Activated CD4-positive, alpha-beta T cell treated with anti-CD3 and anti-CD28 coated beads, Interleukin-2, amount 50 U/mL, for 16 hours (primary cell): ENCODE measurements at places on chromosomes 1 and 21.

GRCh38 chr1:201713086-201713810 lies 115.7 kb upstream of the IPO9 start:
- no peak for DNase-seq

DNA sequence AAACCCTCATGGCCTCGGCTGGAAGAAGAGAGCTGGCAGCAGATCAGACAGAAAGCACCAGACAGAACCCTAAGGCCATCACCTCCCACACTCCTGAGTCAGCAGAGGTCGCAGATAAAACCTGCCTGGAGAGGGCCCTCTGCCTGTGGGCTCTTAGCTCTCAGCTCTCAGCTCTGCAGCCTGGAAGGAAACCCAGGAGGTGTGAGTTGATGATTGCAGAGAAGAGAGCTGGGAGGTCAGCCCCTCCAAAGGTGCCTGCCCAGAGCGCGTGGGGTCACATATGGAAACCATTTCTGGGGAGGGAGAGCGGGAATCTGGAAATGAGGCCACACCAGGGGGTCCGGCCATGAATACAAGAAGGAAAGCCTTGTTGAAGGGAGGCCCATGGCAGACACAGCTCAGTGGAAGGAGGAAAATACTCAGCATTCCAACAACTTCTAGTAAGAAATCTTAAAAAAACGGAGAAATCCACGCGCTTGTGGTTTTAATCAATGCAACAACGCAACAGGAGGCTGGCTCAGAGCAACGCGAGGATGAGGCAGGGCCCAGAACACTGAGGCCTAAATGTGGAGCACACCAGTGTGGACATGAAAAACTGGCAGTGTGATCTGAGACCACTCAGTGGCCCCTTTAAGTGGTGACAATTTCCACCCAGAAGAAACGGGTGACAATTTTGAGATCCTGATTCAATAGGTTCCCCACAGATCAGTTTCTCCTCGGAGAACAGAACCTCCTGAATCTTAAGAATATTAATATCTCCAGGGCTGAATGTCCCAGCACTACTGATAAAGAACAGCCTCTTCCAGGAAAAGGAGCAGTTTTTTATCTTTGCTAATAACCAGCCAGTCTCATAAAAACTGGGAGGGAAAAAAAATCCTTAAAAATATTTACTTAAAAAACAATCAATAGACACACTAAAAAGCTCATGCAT lies 45.7 kb downstream of the PSMG1 start:
- DNase-seq, result no peak

- no peak for DNase-seq
These were observed 52.3 kb downstream of the ITPKB start for GRCh38 chr1:226686440-226687425.

DNA sequence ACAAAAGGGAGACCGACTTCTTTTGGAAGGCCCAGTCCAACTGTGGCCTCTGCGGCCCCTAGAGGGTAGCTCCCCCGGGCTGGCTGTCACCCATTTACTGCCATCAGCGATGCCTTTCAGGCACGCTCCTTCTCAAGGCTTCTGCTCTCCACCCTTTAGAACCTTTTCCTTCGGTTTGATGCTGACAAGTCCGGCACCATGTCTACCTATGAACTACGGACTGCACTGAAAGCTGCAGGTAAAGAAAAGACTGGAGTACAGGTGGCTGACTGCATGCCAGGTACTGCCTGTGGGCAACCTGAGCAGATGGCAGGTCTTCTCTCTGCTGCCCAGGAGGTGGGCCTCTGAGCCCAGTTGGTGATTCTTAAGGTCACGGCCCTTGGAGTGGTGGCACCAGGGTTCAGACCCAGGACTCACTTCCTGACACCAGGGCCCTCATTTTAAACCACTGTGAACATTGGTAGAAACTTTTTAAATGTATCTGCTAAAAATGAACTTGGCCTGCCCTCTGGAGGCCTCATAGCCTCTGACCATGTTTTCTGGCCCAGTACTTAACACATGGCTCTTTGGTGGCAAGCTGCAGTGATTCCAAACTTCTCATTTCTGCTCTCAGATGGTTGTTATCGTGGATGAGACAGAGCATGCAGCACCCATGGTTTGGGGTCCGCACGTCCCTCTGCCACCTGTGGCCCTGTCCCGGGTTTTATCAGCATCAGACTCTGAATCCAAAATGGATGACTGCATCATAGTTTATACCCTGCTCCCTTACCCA lies 45.7 kb downstream of the CAPN9 start:
- no peak for DNase-seq

GRCh38 chr1:25195835-25196234 lies 36.5 kb downstream of the SYF2 start:
- no peak for DNase-seq

DNA sequence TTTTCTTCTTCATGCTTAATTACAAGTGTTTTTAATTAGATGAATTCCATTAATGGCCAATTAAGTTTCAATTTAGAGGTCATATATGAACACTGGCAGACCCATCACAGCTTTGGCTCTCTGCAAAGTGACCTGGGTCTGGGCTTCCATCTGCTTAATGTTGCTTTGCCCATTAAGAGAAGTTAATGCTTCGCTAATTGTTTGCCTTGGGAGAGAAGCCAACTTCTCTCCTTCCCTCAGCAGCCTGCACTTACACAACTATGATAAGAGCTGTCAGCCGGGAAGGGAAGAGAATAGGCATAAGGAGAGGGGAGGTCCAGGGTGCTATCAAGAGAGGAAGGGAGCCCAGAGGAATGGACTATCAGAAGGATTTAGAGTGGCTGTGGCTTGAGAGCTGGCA lies 29.0 kb upstream of the CCDC190 start:
- DNase-seq, result no peak

GRCh38 chr1:228969953-228970800 lies 234.9 kb downstream of the RHOU start:
- no peak for DNase-seq

GRCh38 chr21:44578371-44579055 lies 1.9 kb downstream of the KRTAP10-5 start:
- DNase-seq, result no peak

DNA sequence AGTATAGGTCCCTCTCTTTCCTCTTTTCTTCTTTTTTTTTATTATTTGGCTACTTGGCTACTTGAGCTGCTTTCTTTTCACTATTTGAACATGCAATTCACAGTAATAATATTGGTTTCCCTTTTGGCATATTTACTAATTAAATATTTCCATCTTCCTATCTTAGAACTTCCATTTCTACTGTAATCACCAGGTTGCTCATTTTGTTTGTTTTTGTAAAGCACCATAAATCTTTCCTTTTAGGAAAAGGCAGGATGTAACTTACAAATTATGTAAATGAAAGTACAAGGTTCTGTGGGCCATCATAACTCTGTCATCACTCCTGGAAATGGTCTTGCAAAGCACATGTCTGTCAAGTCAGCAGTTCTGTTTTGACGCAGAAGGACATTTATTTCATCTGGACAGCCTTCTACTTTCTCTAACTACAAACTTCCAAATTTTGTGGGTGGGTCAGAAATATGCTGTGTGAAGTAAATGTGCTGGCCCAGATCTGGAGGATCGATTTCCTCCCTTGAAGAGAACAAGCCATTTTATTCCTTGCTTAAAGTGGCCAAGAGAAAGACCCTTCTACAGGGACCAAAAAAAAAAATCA lies 71.7 kb upstream of the TNFSF18 start:
- no peak for DNase-seq

- DNase-seq, result no peak
These were observed 1187.7 kb upstream of the ADGRL4 start for GRCh38 chr1:80194221-80194620.

DNA sequence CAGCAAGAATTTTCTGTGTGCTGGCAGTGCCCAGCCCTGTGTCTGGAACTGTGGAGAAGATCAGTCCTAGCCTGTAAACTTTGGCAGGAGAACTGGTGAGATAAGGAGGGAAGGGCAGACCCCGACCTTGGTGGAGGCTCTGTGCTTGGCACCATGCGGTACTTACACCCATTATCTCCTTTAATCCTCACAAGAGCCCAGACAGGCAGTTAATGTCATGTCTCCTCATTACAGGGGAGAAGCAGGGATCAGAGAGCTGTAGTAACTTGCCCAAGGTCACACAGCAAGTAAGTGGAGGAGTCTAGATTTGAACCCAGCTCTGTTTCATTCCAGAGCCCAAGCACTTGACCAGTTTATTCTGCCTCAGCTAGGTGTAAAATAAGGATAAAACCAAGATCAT lies 13.9 kb upstream of the POU3F1 start:
- no peak for DNase-seq

DNA sequence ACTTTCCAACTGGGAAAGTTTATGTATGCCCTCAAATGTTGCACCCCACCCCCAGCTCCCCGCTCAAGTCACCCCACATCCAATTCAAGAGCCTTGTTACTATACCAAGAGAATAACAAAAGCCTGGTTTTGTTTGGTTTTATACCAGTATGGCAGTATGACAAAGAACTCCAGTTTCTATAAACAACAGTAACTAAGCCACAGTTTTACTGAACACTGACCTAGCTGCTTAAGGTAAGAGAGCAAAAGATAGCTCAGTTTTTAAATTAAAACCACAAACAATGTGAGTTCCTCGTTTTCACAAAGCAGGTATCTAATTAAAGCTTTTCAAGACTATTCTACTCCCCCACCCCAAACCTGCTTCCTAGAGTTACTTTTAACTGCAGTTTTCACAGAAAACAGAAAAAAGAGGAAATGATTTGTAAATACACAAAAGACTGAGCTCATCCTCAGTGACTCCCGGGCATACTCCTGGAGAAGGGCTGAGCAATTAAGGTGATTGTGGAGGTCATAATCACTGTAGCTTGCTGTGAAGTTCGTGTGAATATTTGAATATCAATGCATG lies 59.3 kb upstream of the LHX8 start:
- DNase-seq, result no peak

DNA sequence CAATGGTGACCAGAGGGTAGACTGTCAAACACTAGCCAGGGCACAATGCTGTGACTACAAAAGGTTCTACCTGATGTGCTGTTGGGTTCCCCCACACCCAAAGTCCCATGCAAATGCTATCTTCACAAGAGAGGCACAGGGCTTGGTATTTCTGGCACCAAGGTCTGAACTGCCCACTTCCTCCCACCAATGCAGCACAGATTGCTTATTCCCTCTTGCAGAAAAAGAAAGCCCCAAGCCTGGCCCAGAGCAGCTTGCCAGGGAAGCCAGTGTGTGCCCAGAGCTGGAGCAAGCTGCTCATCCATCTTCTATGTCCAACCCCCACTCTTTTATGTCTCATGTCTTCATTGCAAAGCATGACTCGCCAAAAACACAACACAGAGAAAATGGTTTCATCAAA lies 149.4 kb upstream of the CAMK1G start:
- DNase-seq, result no peak

GRCh38 chr1:2495546-2495945 lies 19.5 kb downstream of the PLCH2 start:
- no peak for DNase-seq

DNA sequence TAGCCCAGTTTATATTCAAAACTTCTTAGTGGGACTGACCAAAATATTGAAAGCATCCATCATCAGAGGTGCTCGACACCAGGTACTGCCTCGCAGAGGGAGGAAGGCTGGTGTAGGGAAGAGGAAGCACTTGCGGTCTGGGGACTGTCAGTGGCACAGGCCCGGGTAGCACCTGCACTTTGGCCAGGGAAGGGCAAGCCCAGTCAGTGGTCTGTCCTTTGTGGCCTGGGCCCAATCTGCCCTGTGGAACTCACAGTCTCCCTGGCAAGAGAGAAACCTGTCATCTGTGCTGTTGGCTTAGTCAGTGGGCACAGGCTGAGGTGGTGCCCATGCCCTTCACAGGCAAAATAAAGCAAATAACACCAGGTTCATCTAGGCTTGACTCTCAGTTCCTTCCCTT lies 77.4 kb downstream of the SYT6 start:
- no peak for DNase-seq

DNA sequence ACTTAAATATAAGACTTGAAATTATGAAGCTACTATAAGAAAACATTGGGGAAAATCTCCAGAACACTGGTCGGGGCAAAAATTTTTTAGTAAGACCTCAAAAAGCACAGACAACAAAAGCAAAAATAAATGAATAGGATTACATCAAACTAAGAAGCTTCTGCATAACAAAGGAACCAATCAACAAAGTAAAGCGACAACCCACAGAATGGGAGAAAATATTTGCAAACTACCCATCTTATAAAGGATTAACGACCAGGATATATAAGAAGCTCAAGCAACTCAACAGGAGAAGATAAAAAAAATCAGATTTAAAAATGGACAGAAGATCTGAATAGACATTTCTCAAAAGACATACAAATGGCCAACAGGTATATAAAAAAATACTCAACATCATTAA lies 19.1 kb downstream of the UCHL5 start:
- DNase-seq, result no peak

DNA sequence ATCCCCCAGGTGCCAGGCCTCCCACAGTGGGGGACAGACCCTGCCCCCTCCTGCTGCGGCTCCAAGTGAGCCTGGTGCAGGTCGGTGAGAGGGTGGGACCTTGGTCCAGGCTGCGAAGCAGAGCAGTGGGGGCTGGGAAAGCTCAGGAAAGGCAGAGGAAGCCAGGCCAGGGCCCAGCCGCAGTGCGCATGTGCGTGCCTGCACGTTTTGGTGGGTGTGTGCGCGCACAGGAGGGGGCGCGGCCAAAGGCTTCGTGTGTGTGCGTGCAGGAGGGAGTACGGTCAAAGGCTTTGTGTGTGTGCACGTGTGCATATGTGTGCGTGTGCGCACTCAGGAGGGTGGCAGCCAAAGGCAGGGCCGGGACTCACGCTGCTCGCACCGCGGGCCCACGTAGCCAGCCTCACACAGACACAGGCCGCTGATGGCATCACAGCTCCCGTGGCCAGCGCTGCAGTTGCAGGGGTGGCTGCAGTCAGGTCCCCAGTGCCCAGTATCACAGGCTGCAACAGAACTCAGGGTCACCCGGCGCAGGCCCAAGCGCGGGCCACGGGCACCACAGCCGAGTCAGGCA lies 45.9 kb downstream of the ARHGEF16 start:
- DNase-seq, result no peak

DNA sequence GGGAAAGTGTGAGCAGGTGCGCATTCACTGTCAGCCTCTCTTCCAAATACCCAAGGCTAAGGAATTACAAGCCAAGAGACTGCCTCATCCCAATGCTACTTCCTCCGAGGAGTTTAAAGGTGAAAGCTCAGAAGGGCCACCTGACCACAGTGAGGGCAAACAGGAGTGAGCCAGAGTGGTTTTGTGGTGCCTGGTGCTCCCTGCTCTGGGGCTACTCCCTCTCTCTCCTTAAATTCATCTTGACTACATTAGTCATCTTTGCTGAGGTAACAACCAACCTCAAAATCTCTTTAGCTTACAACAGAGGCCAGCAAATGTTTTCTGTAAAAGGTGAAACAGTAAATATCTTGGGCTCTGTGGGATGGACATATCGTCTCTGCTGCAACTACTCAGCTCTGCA lies 14.2 kb upstream of the ZBTB8A start:
- no peak for DNase-seq

- no peak for DNase-seq
These were observed 44.1 kb downstream of the NPHP4 start for GRCh38 chr1:5947978-5948680.

DNA sequence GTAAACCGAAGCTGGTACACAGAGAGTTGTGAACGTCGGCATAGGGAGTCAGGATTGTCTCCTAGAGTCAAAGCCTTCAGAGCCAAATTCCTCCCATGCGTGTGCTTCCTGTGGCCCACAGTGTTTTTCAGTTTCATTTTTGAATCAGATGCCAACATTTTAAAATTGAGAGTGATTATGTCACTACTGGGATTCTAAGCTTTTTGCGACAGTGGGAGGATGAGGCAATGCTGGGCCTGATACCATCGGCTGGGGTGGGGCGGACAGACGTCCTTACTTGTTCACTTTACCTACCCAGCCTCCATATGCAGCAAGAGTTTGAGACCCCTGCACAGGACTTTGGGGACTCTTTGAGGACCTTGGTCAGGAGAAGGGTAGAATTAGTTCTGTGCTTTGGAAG lies 1.3 kb upstream of the KLHDC7A start:
- DNase-seq, result no peak
